ENCODE measurements at places on chromosomes 1 and 21.

GRCh38 chr1:15246960-15247614 lies at the start of gene FHAD1:
Gene FHAD1 (plus strand): TSS chr1:15247223. CDS start chr1:15251785, 4,562 bp downstream.
- DNase-seq: no peak

GRCh38 chr1:155304558-155305063 lies 3.4 kb upstream of the PKLR start:
- DNase-seq: no peak

DNA sequence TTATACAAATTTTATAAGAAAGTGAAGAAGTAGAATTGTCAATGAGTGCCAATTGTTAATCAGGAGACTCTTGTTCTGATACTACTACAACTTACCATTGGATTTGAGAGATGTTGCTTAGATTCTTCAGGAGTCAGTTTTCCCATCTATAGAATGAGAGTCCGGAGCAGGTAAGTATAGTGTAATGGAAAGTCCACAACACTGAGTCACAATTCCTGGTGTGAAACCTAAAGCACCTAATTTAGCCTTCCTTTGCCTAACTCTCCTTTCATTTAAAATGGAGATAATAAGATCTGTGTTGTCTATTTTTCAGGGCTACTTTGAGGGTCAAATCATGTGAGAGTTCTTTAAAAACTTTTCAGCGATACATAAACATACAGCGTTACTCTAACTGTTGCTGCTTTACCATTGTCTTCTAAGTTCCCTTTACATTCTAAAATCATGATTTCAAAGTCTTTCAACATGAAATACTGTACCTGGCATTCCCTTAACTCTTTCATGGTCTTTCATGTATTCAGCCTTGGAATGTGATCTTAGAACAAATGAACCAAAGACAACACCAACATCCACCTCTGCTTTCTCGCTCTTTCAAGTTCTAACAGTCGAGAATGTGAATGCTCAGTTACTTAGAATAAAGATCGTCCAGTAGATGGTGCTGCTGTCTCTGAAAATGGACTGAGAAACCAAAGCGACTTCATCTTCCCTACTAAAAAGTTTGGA lies 90.9 kb downstream of the SLC30A10 start:
- DNase-seq: peak; percentile 6

GRCh38 chr1:53639251-53639763 lies 99.7 kb downstream of the GLIS1 start:
- peak; percentile 76 for DNase-seq

DNA sequence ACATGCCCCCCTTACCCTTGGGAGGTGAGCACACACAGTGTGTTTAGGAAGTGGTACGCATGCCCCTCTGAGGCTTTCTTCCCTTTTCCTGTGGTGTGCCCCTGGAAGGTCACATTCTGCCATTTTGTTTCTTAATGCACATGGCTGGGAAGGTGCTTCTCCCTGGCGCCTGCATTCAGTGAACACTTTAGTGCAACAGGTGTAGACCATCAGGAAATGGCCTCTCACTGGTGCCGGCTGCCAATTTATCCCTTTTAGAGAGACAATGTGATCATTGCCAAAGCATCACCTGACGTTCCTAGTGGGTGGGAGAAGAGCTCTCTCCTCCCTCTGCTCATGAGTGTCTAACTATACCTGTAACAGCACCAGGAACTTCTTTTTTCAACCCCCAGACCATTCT lies 51.8 kb upstream of the PDE9A start:
- DNase-seq: no peak

DNA sequence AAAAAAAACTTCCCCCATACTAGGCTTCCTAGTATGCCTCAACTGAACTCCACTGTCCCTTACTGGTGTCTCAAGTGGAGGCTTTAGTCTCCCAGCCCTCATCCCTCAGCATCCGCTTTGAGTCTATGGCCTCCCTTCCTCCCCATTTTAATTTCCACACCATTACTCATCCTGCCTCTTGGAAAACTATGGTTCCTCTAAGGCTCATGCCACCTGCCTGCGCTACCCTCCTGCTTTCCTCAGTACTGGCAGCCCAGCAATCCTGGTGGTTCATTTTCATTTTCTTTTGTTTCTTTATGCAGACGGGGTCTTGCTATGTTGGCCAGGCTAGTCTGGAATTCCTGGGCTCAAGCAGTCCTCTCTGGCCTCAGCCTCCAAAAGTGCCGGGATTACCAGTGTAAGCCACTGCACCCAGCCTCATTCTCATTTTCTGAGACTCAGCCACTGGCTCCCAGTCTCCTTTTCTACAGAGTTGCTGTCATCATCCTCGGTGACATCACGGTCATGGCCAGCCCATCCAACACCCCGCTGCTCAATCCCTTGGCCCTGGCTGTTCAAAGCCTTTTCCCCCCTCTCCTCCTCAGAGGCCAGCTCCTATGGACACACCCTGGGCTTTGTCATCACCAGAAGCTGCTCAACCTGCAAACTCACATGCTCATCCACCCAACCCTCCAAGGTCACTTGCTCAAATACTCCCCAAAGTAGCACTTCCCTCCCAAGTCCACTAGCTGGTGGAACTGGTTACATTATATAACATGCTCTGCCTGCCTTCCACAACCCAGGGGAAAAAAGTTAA lies 2.3 kb upstream of the PMVK start:
- DNase-seq: no peak

DNA sequence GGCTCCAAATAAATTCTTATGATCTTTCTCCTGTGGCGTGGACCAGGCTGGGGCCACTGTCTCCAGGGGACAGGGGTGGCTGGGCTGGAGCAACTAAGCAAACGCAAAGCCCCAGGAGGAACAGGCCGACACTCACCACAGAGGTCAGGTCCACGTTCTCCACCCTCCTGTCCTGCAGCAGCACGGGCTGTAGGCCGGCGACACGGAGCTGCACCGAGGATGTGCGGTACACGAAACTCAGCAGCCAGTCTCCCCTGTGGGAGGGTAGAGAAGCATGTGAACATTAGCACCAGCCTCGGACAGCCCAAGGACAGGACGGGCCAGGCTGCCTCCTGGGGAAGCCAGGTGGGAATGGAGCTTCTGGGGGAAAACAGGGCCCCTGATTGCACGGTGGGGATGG lies 29.6 kb downstream of the HTR6 start:
- DNase-seq: no peak

GRCh38 chr1:244181867-244182266 lies 130.8 kb downstream of the ZBTB18 start:
- no peak for DNase-seq

GRCh38 chr1:204190212-204191211 lies 5.8 kb downstream of the KISS1 start:
- no peak for DNase-seq

DNA sequence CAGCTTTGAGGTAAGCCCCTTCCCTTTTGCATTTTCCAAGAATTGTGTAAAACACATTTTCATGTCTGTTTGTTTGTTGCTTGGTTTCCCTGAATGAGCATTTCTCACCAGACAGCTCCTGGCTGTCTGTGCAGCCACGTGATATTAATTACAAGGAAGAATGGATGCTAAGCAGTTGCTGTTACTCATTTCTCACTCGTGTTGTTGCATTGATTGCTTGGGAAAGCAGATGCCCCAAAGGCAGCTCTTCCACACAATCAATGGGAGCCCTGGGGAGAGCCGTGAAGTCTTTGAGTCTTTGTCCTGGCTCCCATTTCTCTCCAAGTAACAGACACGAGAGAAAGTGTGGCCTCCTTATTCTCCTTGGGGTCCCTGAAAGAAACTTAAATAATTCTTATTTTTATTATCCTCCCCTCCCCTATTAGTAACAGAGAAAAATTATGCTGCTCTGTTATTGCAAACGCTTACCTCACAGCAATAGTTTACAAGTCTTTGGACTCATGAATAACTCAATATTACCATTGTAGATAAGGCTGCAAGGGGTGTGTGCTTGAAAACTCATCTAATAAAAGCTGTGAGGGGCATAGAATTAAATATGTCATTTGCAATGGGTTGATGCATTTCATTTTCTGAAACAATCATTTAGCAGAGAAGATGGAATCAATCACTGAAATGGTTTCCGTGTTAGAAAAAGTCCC lies 127.7 kb upstream of the CAMK1G start:
- DNase-seq: no peak

GRCh38 chr21:33754481-33754880 lies 112.2 kb downstream of the ITSN1 start:
- DNase-seq: no peak

DNA sequence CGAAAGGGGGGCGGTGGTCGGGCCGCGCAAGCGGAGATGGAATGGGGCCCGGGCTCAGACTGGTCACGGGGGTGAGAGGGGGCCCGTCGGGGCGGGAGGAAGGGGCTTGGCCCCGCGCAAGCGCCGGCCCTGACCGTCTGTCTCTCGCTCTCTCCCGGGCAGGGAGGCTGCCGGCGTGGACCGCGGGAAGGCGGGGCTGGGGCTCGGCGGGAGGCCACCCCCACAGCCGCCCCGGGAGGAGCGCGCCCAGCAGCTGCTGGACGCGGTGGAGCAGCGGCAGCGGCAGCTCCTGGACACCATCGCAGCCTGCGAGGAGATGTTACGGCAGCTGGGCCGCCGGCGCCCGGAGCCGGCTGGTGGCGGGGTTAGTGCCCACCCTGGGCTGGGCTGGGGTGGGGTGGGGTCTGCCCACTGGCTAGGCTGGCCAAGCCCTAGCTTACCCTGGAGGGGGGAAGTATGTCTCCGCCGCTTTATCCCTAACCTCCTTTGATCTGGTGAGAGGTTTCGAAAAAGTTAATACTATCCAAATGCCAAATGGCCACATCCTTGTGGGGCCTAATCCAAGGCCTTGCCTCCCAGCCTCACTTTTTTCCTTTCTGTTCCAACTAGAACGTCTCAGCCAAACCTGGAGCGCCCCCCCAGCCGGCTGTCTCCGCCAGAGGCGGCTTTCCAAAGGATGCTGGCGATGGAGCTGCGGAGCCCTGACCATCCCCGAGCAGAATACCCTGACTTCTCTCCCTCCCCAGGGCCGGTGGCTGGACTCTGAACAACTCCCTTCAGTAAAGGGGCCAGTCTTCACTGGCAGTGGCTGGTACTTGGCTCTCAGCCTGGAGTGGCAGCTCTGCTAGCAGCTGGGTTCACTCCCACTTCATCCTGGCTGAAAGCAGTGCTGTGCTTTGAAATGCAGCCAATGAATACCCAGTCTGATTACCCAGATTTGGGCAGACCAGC lies 636 bp upstream of the YRDC start:
- DNase-seq: no peak

DNA sequence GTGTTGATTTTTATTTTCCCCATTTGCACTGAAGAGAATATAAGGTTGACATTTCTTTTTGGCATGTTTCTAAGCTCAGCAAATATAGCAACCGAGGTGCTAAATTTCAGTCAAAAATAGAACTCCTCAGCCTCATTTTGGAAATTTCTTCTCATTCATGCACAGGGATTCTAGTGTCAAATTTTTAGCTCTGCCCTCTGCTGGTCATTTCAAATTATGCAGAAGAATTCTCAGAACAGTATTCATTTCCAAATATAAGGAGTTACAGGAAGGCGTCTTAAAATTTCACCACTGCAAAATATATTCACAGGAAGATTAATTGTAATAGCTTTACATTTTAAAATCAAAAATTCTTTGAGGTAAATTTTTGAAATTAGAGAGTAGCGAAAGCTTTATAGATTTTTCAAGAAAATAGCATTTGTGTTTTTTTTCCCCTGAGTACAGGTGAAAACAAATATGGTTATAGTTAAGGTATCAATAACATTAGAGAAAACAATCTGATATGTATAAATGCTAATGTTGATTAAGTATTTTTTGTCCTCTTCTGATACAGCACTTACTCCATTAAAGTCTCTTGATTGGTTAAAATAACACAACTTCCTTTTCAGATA lies 57.9 kb downstream of the FMN2 start:
- no peak for DNase-seq
